Stimulated activated CD4-positive, alpha-beta T cell treated with anti-CD3 and anti-CD28 coated beads, Interleukin-15, amount 100 ng/mL, for 1 hour (primary cell): ENCODE measurements at places on chromosomes 5 and 9.

DNA sequence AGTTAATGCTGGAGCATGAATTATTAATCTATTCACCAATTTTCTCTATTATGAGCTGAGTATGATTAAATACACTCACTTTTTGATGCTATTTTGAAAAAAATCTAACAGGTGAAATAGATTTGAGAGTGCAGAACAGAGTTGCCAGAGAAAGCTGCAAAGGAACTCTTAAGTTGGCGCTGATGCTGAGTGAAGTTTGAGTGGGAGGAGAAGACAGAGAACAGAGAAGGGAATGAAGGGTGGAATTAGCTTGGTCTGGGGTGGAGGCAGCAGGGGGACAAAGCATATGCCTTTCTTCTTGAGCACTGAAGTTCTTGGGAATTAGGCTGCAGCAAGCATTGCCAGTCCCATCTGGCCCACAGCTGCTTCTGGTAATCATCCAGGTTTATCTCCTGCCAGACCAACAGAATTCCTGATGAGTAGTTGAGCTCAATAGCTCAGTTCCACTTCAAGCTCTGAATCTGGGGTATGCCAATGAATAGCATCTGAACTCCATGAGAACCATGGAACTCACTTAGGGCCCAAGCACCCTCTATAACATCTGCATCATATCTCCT, 290.1 kb downstream of the HINT1 start:
- DNase-seq: no peak

DNA sequence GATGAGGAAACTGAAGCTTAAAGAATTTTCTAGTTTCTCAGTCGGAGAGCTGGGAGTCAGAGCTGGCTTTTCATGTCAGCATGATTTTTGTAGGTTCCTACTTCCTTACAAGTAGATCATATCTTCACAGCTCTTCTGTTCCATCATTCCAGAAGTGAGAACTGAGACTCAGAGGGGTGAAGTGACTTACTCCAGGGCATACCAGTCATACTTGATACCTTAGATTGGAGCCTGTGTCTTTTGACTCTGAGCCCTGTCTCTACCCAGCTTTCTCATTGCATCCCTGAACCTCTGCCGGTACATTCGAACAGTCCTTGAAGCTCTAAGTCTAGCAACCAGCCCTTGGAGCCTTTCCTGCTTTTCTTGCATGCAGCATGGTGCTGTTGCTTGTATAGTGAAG, 53.3 kb downstream of the MCCC2 start:
- DNase-seq: no peak

GRCh38 chr9:86281593-86282076, 703 bp downstream of the ISCA1 start:
- no peak for DNase-seq

DNA sequence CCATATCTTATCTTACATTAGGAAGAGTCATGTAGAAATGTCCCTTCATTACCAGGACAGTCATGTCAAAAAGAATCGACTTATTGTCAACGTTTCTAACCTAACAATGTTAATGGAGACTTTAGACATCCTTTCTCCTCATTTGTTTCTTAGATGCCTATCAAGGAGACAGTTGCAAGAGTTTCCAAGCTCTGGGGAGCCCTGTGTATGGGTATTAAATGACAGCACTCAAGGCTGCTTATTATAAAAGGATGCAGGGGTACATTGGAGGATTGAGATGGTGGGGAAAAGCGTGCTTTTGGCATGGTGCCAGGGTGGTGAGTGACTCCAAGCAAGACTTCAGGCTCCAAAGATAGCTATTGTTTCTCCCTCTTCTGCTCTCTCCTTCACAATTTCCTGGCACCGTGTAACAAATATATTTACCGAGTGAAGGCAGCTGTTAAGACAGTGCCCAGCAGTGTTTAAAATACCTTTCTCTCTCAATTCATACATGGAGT, 461.3 kb upstream of the CLINT1 start:
- no peak for DNase-seq

- DNase-seq: no peak
Observed at GRCh38 chr9:129220771-129221170, 42.7 kb upstream of the IER5L start.

GRCh38 chr5:50744776-50745175, 78.3 kb downstream of the PARP8 start:
- no peak for DNase-seq

DNA sequence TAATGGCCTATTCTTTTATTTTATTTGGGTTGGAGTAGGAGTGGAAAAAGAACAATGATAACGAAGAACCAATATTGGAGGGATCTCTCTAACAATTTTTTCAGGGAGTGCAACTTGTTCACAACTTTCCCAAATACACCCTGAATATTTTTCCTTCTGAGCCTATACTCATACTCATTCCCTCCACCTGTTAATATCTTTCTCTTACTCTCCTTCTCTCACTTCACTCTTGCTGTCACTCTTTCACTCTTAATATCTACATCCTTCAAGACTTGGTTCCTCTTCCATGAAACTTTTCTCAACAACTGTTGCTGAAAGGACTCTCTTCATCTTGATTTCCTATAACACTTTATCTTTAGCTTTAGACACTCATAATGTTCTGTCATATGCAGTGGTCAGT, 39.0 kb upstream of the MYOT start:
- no peak for DNase-seq

- DNase-seq: no peak
Observed at GRCh38 chr5:17402289-17403121, 95.5 kb upstream of the TAF11L2 start.

GRCh38 chr9:19229595-19230354, 718 bp upstream of the DENND4C start:
- DNase-seq: peak; percentile 31

- DNase-seq: peak; percentile 45
Observed at GRCh38 chr9:111661150-111661801, at the start of gene GNG10. TSS of gene GNG10 (plus strand) at chr9:111661605. CDS start at chr9:111661635, 30 bp downstream.

GRCh38 chr9:22103685-22104575, 94.8 kb upstream of the CDKN2B start:
- no peak for DNase-seq

- DNase-seq: no peak
Observed at GRCh38 chr5:127609011-127609410, 39.9 kb upstream of the CTXN3 start.

- no peak for DNase-seq
Observed at GRCh38 chr9:12739014-12739652, 35.7 kb upstream of the LURAP1L start.

- DNase-seq: no peak
Observed at GRCh38 chr9:116786737-116787136, 99.6 kb downstream of the TRIM32 start.

- DNase-seq: no peak
Observed at GRCh38 chr5:111461934-111462333, 50.4 kb downstream of the STARD4 start.

DNA sequence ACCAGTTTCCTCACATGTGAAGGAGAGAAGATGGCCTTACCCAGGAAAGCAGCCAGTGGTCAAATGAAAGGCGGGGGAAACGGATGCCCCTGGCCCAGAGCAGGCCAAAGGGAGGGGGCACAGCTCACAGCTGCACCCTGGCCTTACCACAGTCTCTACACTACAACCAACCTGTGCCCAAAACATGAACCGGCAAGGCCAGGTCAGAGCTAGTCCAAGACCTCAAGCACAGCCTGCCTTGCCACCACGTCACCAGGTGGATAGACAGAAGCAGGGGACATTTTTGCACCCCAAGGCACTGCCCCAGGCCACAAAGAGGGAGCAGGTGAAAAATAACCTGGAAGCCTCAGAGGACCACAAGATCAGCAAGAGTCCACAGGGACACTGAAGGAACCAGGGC, 4.5 kb downstream of the GRIN1 start:
- no peak for DNase-seq

- no peak for DNase-seq
Observed at GRCh38 chr5:111952555-111952954, 195.6 kb upstream of the NREP start.

- no peak for DNase-seq
Observed at GRCh38 chr5:2681476-2681875, 70.0 kb downstream of the IRX2 start.

GRCh38 chr9:106531491-106531890, 331.5 kb upstream of the ZNF462 start:
- no peak for DNase-seq

DNA sequence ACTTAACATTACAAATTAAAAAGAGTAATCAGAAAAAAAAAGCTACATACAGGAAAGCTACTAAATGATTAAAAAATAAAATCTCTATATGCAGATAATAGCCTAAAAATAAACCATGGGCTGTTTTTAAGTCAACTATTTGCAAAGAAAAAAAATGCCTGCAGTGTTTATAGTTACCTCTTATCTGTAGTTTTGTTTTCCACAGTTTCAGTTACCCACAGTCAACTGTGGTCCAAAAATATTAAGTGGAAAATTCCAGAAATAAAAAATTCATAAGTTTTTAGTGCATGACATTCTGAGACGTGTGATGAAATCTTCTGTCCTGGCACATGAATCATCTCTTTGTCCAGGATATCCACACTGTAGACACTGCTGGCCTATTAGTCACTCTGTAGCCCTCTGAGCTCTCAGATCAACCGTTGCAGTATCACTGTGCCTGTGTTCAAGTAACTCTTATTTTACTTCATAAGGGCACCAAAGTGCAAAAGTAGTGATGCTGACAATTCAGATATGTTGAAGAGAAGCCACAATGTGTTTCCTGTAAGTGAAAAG, 59.2 kb downstream of the PRELID2 start:
- DNase-seq: no peak

GRCh38 chr9:88291856-88292255, 96.4 kb upstream of the SPIN1 start:
- DNase-seq: no peak

DNA sequence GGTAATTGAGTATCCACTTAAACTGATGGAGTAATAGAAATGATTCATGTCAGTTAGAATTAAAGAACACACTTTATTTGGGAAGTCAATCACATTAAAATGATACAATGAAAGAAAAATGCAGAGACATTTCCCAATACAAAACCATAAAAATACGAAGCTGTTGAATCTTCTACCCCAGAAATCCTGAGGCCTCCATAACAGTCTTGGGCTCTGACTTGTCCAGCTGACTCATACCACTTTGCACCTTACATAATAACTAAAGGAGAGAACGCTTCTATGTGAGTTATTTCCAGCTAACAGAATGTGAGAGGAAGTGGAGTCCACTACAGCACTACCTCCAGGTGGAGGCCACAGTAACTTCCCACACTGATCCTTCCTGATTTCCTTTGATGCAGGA, 305.0 kb downstream of the MRPS30 start:
- DNase-seq: no peak

DNA sequence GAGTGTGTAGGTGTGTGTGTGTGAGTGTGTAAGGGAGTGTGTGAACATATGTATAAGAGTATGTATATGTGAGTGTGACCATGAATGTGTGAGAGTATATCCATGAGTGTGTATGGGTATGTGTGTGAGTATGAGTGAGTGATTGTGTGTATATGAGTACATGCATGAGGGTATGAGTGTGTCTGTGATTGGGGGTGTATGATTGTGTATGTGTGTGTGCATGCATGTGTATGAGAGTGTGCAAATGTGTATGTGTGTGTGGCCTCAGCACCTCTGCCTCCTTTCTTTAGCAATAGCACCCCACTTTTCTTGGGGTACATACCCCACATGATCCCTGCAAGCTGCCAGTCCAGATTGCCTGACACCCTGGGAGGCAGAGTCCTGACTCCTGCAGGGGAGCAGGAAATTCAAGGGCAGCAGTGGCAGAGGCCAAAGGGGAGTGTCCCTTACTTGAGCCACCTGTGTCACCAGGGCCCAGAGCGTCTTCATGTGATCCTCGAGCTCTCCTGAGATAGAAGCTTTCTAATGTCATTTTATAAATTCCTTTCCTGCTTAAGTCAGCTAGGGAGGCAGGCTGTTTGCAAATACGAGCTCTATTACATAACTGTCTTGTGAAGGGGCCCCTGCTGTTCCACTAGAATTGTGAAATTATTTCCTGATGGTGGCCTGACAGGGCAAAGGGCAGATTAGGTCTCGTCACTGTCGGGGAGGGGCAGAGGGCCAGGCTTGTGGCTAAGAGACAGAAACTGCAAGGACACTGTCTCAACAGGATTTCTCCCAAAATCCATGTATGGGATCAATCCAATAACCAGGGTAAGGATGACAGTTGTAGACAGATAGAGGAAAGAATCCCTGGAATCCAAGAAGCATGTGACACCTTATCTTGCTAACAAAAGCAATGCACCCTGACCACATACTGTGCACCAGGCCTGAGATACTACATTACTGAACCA, 389.1 kb downstream of the GADD45G start:
- no peak for DNase-seq

DNA sequence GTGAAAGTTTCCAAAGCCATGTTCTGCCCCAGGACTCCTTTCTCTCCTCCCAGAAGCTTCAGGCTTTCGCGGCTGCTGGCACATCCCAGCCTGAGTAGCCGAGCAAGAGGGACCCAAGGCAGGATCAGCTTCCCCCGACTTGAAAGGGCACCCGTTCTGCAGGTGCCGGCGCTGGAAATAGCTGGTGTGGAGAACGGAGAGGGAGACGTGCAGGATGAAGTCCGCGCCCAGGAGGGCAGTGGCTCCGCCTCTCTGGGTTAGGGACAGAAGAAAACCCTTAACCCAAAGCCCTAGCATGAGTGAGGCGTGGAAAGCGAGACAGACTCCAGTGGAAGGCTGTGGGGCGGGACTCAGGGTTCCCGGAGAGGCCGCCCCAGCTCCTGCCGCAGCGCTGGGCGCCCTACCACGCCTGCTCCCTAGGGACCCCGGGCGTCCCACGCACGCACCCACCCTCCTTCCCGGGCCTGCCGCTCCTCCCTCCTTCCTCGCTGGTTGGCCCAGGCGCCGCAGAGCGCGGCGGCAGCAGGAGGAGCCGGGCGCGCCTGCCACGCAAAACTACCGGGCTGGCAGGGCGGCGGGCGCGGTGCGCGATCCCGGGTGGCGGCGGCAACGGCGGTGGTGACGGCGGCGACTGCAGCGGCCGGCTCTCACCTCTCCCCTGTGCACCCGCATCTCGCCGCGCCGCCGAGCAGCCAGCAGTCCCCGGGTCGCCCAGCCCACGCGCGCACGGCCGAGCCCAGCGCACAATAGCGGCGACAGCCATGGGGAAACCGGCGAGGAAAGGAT, at the start of gene SLC1A1:
Gene SLC1A1, plus strand, starts transcription at position 550 of the 786 bp plus-strand sequence. Its CDS starts 212 bp downstream, at position 762.
- DNase-seq: no peak

DNA sequence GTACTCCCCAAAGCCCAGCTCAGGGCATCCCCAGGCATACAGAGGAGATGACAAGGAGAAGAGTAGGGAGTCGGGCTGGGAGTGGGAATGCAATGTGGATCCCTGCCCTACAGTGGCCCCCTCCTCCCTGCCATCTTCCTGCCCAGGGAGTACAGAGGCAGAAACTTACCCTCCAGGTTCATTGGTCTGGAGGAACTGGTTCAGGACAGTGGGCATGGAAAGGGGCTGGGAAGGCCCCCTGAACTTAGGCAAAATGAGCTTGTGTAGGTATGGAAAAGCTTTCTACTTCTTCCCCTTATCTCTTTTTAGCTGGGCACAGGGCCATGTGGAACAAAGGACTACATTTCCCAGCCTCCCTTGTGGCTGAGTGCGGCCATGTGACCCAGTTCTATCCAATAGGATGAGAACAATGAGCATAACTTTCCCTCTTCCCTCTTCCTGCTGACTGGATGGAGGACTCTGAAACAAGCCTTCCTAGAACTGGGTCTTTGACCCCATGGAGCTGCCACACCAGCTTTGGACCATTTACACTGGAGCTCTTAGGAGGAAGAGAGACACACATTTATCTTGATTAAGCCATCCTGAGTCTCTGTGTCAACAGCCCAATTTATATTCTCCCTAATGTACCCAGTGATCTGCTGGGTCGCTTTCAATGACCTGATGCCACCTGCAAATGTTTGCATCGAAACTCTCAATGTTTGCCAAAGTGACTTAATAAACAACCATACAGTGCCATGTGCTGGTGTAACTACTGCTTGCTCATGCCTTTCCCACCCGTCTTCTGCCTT, 25.0 kb upstream of the HMCN2 start:
- no peak for DNase-seq

- DNase-seq: no peak
Observed at GRCh38 chr5:68548959-68549676, 333.6 kb downstream of the PIK3R1 start.
